ENCODE measurements at places on chromosomes 4 and X.

GRCh38 chr4:146059865-146060264 lies 115.7 kb upstream of the LSM6 start:
- no peak for DNase-seq

GRCh38 chr4:105327222-105327621 lies 146.6 kb downstream of the PPA2 start:
- peak; percentile 60 for DNase-seq

DNA sequence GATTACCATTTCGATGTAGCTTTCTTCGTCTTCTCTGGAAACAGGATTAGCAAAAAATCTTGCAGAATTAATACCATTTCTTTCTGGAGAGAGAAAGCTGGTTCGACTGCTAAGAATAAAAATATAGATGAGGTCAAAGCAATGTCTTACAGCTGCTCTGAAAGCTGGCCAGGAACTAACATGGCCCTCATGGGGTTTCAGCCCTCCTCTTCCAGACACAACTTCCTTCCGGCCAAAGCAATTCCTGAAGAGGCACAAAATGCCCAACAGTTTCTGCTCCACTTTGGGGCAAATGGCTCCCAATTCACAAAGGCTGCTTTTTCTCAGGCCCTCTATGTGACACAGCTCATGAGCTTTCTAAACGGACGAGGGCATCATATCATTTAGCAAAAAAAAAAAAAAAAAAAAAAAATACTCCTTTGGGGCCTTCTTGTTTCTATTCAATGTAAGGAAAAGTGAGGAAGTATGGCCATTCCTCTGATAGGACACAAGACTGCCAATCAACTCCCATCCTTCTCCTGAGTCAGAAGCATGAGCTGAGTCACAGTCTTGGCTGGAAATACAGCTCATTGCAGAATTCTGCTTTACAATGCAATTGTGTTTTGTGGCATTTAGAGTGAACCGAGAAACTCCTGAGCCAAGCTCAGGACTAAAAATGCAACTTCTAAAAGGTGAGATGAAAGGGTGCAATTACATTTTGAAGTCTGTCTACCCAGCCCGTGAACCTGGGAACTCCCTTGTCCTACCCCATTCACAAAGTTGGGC lies 42.7 kb upstream of the CTAG2 start:
- peak; percentile 36 for DNase-seq

DNA sequence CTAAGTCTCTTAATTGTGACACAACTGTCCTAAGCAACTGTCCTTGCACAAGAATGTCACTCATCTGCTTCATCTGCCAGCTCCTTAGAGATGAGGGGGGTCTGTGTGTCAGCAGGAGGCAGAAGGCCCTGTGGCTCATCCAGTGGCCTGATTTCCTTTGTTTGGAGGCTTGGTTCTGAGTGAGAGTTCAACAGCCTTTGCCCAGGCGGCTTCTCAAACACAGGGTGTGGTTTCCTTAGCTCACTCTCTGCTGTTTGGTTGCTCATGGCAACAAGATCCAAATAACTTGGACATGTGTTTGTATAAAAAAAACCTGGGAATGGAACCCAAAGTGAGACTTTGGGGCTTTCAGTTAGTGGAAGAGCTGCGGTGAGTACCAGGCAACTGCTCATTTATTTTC lies 46.6 kb downstream of the MAP7D3 start:
- peak; percentile 12 for DNase-seq

DNA sequence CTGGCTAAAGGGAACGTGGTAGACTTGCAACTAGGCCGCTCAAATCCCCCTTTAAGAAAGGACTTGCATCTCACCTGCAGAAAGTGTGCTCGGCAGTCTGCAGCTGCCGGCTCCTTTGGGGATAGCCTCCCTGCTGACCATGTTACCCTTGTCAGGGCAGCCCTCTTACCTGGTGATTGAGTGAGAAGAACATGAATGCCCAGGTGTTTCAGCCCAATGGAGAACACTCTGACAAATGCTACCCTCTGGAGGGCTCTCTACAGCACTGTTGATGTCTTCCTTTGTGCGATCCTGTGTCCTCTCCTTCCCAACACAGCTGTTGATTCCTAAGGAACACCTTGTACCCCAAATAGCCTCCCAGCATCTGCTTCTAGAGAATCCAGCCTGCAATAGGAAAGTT lies 178.7 kb upstream of the LDB2 start:
- no peak for DNase-seq

DNA sequence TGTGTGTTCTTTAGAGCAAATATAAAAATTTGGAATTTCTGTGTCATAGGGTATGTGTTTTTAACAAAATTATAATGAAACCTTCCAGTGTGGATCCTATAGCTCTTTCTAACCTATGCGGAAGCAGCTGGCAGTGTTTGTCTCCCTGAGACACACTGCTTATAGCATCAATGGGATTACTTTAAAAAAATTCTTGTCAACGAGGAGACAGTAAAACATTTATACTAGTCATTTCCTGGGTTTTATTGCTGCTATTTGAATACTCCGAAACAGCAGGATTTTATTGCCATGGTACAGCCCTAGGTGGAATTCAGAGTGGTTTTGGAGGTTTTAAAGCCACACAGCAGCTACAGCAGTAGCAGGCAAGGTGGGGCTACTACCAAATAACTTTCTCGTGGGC lies 145.1 kb upstream of the IL1RAPL2 start:
- no peak for DNase-seq

DNA sequence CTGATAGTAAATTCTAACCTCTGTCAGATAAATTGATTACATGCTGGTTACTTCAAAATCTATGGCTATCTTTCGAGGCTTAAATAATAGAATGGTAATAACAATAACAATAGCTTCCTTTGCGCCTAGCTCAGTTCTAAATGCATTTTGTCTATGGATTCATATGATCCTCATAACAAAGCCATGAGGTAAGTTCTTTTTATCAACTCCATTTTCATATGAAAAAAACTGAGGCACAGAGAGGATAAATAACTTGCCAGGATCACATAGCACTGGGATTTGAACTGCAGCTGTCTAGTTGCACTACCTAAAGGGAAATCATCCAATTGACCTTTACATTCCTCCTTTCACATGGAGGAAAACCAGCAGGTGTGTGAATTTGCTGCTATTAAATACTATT lies 108.6 kb upstream of the ARX start:
- DNase-seq, result no peak

GRCh38 chr4:84189144-84189543 lies 309.9 kb downstream of the NKX6-1 start:
- no peak for DNase-seq

GRCh38 chr4:106854569-106855351 lies 181.4 kb downstream of the DKK2 start:
- DNase-seq, result no peak

DNA sequence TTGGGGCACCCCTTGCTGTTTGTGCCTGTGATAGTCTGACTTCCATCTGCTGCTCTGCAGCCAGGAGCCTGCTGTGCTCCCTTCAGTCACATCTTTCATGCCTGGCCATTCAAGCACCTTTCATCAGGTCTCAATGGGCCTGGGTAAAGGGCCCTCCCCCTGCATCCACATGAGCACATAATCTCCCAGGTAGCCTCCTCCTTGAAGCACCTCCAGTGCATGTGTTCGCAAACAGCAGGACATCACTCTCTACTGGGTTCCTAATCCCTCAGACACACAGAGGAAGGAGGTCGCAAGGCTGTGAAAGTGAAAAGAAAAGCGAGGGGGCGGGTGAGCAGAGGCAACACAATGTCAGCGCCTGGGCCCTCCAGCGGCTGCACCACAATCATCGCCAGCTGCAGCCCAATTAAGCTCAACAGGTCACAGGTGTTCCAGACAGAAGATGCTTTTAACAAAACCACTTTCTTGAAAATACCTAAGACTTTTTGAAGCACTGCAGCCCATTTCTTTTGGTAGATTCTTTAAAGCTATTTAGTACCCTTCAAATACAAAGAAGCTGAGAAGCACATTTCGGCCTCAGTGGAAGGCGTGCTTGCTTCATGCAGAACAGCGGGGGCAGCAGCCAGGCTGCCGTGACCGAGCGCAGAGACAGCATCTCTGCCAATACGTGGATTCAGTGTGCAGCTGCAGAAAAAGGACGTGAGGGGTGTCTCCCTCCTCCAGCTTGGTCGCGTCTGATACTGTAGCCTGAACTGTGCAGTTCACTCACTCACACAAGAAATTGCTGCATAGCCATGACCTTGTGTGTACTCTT lies 92.2 kb upstream of the SPRY1 start:
- no peak for DNase-seq

- DNase-seq, result no peak
Measured at GRCh38 chr4:73850261-73850970, 2.7 kb upstream of the PF4V1 start.
